ENCODE measurements at places on chromosomes 3 and 15. TPM values are rescaled to one million over a fixed set of nuclear protein-coding genes. Genes with fewer than 3 reads are reported as not detected.
A peak's percentile ranks its signal among the peaks of the same experiment; 100 is the strongest.

DNA sequence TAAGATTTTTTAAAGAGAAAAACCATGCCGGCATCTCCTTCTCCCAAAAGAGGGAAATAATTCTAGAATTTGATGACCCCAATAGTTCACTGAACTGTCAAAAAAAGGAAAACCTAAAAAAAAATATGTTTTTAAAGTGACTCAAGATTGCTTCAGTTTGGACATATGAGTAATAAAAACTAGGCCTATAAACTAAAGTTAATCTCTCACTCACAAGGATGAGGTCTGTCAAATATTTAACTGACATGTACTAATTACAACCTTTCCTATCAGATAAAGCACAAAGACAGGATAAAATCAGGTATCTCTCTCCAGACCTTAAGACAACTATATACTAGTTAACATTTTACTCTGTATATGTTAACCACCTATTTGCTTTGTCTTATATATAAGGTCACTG lies 231.9 kb downstream of the NSUN3 start:
- DNase-seq, result no peak

- peak; percentile 100 for DNase-seq
Measured at GRCh38 chr15:100721758-100722550, 119.6 kb downstream of the ASB7 start.

Gene CDC25A
- total RNA-seq, result 10.6 TPM

- DNase-seq, result peak; percentile 65
Measured at GRCh38 chr15:75508840-75509532, 57.5 kb upstream of the SIN3A start.

- DNase-seq, result no peak
Measured at GRCh38 chr15:89221543-89221942, at the start of gene RLBP1. RLBP1 (minus strand) TSS chr15:89221579; CDS start chr15:89218975, 2,604 bp downstream.

Data from IMR-90 (cell line).